BJ (cell line): ENCODE measurements at places on chromosomes 11 and 22. TPM values are rescaled to one million over a fixed set of nuclear protein-coding genes. Genes with fewer than 3 reads are reported as not detected.

Gene OR8D4
- polyA plus RNA-seq: not detected in 2 replicates

DNA sequence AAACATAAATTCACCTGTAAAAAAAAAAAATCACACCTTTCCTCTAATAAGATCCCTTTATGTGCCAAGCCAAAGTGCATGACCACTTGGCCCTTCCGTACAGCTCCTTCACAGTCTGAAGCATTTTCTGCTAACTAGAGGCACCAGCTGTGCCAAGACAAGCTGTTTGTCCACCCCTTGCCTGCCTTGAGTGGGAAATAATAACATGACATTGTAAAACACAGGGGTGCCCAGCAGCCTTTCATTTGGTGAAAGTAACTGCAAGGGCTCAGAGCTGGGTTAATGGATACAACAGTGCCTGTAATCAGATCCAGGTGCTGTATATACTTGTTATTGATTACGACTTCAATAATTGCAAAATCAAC, 59.2 kb downstream of the DDIAS start:
- DNase-seq: no peak

DNA sequence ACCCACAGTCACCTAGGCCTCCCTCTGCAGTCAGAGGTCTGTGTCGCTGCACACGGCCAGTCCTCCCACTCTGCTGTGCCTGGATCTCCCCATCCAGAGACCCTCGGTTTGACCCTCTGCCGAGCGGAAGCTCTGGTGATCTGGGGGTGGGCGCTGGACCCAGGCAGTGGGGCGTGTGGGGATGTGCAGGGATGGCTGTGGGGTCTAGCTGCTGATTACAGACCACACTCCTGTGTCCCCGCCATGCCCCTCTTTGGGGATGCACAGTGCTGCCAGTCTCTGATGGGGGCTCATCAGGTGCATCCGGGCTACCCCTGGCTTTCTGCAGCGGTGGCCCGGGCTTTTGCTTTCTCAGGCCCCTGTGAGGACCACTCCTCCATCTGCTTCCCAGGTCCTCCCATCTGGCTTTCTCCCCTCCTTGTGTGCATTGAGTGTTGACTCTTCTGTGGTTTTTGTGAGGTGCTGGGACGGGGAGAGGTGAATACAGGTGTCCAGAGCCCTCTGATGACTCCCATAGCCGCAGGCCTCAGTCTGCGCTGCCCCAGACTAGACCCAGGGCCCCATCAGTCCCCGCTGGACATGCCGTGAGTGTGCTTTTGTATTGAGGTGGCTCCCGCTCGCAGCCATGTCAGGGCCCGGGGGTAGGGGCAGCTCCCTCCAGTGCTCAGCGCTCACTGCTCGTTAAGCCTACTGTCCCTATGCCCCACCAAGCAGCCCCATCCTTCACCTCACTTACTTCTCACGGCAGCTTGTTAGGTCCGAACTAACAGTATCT, 251.6 kb downstream of the TBC1D22A start:
- no peak for DNase-seq

DNA sequence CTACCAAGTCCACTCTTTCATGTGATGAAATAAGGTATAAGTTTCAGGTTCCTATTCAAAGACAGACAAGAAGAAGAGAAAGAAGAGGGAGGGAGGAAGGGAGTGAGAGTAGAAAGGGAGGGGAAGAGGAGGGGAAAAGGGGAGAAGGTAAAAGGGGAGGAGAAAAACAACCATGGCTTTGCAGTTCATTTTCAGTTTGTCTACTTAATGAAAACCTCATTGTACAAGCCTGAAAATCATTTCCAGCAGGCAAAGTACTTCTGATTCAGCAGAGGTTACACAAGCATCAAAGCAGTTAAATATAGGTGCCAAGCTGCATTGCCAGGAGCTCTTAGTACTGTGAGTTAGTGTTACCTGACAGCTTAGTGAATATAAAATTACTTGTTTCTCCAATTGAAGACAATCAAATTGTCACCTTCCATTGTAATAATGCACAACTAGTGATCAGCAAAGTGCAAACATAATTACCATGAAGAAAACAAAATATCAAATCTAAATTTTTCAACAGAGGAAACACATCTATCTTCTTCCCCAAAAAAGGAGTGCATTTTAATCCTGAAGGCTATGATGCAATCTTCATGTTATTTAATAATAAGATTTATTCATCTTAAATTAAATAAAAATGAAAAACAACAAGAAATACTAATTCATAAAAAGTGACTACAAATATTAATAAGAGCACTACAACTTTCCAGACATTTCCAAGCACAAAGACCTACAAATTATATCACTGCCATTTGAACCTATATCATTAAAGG, 8.2 kb downstream of the SOX6 start:
- no peak for DNase-seq

- DNase-seq: no peak
Observed at GRCh38 chr11:121983901-121984300, 132.1 kb downstream of the BLID start.

- DNase-seq: no peak
Observed at GRCh38 chr11:11538277-11538960, 83.4 kb downstream of the GALNT18 start.

Gene TSSK2
- polyA plus RNA-seq: not detected in 2 replicates

Gene FAM180B
- not detected in 2 replicates for polyA plus RNA-seq

Gene ADORA2A
- polyA plus RNA-seq: 0.97 and 2.8 TPM in 2 replicates

GRCh38 chr11:110929129-110929528, 216.9 kb upstream of the ARHGAP20 start:
- no peak for DNase-seq

GRCh38 chr11:65355013-65355775, 643 bp downstream of the TIGD3 start:
- no peak for DNase-seq

DNA sequence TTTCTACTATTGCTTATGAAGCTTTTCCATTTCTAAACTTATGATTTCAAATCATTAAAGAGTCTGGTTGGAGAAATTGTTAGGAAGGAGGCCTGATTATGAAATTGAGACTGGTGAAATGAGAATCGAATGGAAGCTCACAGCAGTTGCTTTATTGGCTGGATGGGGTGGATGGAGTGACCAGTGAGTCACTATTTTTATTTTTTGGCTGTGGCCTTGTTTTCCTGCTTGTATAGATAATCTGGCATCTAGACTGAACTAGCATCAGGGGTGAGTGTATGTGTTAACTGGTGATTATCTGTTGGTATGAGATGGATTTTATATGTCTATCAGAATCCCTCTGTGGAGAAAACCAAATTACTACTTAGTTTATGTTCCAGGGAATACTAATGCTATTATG, 36.2 kb downstream of the UVRAG start:
- no peak for DNase-seq

GRCh38 chr11:47981667-47982404, 1.5 kb downstream of the PTPRJ start:
- DNase-seq: no peak

- DNase-seq: no peak
Observed at GRCh38 chr11:104009744-104010143, 26.7 kb upstream of the DDI1 start.

GRCh38 chr22:43388420-43388851, 23.4 kb upstream of the MPPED1 start:
- DNase-seq: no peak

- no peak for DNase-seq
Observed at GRCh38 chr11:46120346-46121300, 631 bp downstream of the PHF21A start.

Gene OR5D13
- not detected in 2 replicates for polyA plus RNA-seq

GRCh38 chr11:45104006-45104789, 42.2 kb upstream of the PRDM11 start:
- no peak for DNase-seq

- DNase-seq: no peak
Observed at GRCh38 chr11:72673943-72674828, at the start of gene PDE2A. Gene PDE2A (minus strand): TSS chr11:72674422. CDS start chr11:72674207, 215 bp downstream.

- no peak for DNase-seq
Observed at GRCh38 chr11:18776324-18776723, 15.3 kb downstream of the PTPN5 start.

DNA sequence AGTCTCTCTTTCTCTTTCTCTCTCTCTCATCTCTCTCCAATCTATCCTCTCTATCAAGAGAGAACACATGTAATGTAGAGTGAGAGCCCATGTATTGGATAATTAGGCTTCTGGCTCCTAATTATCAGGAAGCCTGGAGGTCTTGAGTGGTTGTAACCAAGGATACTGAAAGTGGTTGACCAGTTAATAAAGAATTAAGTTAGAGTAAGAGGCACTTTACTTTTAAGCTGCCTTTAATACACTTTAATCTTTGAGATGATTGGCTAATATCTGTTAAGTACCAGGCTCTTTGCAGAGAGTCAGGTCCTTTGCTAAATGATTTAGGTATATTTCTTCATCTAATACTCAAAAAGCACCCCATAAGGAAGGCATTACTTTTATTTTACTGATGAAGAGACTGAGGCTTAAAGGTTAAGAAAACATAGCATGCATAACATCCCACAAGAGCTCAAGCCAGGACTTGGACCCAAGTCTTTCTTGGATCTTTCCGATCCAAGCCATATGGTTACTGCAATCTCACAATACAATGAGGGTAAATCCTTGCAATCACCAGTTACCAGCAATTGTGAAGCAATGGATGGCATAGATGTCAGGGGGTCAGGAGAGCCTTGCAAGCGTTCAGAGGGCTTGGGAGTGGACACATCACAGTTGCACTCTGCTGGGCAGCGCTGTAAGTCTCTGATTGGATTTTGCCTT, 22.1 kb downstream of the CD44 start:
- no peak for DNase-seq

- DNase-seq: no peak
Observed at GRCh38 chr11:44658506-44658850, 68.3 kb upstream of the TSPAN18 start.

DNA sequence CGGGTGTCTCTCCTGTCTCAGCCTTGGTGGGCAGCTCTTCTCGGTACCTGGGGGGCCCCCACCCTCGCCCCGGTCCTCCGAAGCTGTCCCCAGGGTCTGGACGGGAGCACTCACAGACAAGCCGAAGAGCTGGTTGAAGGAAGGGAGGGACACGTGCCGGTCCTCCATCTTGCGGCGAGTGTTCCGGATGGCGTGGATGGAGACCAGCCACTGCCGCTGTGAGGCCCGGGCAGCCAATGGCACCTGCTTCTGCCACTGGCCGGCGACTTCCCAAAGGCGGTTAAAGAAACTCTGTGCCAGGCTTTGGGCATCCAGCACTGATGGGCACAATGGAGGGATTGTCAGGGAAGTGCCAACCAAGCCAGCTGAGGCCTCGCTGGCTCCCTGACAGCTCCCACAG, 18.7 kb downstream of the PPM1F start:
- no peak for DNase-seq

DNA sequence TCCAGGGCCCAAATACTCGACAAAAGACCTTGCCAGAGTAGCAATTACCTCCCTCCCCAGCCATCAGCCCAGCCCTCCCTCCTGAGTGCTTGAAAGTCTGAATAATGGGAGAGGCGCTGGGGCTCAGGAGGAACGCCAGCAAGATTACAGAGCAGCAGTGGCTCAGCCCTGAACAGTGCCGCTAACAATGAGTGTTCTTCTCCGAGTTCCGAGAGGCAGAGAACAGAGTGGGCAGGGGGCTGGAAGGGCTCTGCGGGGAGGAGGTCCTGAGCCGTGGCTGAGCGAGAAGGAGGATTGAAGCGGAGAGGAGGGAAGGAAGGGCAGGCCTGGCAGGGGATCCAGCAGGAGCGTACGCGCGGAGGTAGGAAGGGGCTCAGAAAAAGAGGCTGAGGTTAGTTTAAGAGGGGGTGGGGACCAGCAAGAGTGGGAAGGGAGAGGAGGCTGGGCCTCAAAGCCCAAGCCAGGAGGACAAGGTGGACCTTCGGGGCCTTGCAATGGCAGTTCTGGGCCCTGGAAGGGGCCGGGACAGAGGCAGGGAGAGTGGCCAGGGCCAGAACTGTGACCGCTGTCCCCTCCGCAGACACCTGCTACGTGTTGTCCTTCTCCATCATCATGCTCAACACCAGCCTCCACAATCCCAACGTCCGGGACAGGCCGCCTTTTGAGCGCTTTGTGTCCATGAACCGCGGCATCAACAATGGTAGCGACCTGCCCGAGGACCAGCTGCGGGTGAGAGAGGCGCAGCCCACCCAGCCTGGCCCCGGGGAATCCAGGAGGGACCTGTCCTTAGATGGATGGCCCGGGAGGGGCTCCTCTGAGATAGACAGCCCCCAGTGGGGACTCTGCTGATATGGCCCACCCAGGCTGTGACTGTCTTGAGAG, 20.6 kb downstream of the CYTH4 start:
- DNase-seq: no peak

DNA sequence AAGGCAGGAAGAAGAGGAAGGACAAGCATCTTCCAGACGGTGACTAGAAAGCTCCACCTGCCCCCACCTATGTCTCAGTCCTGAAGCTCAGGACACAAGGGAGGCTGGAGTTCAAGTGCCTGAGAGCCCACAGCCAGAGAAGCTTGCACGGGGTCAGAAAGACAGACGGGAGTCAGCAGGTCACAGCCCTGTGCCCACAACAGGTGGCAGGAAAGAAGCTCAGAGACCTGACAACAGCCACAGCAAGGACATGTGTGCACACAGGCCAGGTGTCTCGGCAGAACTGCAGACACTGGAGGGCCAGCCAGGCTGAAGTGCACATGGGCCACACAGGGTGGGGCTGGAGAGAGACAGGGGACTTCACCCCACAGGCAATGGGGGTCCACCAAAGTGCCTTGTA, 37.2 kb upstream of the MOB2 start:
- DNase-seq: no peak

Gene SCN4B
- 0.36 and 0.43 TPM in 2 replicates for polyA plus RNA-seq

DNA sequence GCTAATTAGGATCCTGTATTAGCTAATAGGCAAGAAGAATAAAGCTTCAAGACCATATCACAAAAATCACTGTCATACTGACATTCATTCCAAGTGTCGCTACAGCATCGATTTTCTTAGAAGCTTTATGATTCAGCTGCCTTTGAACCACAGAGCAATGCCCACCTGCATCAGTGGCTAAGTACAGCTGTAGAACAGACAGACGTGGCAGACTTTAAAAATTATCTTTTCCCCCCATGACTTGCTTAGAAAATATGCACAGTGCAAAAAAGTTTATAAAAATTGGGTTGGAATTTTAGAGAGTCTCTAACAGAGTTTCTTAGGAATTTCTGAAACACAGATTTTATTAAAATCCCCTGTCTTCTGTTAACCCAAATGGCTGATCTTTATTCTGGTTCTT, 120.8 kb downstream of the CADM1 start:
- no peak for DNase-seq

- DNase-seq: no peak
Observed at GRCh38 chr11:134742224-134742612, 330.2 kb upstream of the B3GAT1 start.
